ENCODE measurements at places on chromosomes 1 and 21.

DNA sequence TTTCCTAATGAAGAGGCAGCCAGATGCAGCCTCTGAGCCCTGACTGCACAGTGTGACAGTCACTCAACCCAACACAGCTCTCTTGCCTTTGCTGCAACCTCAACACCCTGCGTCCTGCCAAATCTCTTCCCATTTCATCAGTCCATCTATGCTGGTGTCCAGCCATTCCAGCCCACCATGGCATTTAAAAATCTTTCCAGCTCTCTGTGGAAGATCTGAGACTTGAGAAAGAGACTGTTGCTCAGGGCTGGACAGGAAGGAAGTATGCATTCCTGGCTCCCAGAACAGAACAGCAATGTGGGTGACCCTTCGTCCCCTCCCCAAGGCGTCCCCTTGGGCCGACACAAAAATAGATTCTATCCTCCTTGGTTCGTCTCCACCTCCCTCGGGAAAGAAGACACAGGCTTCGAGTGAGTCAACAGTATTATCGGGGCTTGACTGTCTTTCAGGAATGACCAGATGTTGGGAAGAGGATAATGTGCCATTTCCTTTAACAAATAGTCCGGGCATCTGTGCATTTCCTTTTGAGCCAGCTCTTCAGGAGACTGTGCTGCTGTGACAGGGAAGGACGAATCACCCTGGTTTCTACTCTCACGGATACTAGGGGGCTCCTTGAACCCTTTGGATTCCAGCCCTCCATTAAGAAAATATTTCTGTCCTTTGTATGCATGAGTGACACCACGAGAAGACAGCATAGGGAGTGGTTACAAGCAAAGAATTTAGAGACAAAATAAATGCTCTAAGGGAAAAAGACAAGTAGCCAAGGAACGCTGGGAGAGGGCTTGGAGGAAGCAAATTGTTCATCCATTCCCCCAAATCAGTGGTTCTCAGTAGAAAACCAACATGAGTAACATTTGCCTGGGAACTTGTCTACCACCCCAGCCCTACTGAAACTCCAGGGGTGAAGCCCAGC lies 111.4 kb upstream of the CDC42BPA start:
- no peak for DNase-seq

- no peak for DNase-seq
Observed at GRCh38 chr1:83900524-83900923, 98.4 kb downstream of the TTLL7 start.

DNA sequence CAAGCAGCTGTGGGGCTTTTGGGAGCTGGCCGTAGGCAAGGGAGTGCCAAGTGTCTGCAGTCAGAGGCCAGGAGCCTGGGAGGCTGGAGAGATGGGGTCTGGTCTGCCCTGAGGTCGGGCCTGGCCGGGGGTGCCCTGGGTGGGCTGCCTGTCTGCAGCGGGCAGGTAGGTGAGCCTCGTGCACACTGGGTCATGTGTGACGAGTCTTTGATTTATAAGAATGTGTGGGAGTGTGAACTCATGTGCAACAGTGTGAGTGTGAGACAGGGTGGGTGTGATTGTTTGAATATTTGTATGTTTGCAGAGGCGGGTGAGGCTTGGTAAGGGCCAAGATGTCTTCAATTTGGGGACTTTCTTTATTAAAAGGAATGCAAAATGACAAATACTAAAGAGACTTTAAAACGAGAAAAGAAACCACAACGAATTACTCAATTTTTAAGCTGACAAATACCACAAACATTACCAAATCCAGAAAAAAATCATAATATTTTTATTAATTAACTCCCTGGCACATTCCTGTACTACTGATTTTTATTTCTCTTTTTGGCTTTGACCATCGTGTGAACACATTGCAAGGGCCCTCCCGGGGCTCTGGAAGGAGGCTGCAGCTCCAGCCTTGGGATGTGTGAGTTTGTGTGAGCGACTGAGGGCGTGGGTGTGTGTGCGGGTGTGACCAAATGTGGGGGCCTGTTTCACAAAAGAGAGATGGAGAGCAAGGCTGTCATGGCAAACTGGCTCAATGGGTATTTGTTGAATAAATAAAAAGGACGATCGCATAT lies 110.3 kb upstream of the WNT4 start:
- no peak for DNase-seq

DNA sequence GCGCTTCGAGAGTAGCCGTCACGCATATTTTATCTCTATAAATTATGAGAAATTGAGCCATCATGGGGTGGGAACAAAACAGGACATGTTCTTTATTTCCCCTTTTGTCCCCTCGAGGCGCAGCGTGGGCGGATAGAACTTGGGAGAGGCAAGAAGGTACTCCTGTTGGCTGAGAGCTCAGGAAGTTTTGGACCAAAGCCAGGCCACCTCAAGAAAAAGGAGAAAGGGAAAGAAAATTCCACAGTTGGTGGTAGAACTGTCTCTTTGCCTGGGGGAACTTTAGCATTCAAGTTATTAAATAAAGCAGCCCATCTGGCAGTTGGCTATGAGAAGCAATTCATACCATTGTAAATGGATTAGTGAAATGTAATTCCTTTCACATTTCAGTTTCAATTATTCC lies 76.4 kb upstream of the DSCAM start:
- no peak for DNase-seq

DNA sequence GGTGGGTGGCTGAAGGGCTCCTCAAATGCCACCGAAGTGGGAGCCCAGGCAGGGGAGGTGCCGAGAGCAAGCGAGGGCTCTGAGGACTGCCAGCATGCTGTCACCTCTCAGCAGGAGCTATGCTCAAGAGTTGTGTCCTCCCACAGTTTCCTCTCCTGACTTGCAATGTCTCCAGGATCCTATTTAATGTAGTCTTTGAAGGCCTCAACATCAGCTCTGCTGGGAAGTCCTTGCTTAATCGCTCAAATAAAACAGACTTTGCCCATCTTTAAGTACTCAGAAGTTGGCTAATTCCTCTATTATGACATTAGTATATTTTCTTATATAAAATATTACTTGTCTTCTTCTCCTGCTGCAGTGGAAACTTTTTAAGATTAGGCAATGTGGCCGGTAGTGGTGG lies 154.2 kb upstream of the NRIP1 start:
- no peak for DNase-seq

DNA sequence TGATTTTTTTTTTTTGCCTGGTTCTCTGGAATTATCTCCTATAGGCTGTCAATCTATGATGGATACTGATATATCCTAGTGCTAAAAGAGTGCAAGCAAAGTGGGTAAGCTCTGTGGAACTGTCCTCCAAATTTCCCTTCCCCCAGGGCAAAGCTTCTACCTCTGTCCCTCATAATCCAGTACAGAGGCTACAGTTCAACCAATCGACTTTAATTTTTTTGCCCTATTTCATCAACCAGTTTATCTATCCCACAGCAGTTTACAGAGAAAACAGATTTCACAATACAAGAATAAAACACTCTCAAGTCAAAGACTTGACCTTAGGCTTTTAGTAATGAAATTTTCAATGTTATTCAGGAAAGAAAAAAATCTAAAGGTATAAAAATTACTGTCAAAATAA lies 13.9 kb downstream of the PUM1 start:
- DNase-seq, result no peak

GRCh38 chr1:229657993-229658755 lies 32.1 kb downstream of the URB2 start:
- DNase-seq, result no peak

Measured in K562 (cell line).